Glutamatergic neuron (in vitro differentiated cells): ENCODE measurements at places on chromosomes 1 and 21.

- DNase-seq: no peak
Measured at GRCh38 chr1:247216261-247216660, 39.6 kb upstream of the VN1R5 start.

- peak; percentile 27 for DNase-seq
Measured at GRCh38 chr1:57340334-57341070, 83.4 kb downstream of the DAB1 start.

GRCh38 chr1:214494706-214495105, 56.7 kb downstream of the PTPN14 start:
- DNase-seq: no peak

DNA sequence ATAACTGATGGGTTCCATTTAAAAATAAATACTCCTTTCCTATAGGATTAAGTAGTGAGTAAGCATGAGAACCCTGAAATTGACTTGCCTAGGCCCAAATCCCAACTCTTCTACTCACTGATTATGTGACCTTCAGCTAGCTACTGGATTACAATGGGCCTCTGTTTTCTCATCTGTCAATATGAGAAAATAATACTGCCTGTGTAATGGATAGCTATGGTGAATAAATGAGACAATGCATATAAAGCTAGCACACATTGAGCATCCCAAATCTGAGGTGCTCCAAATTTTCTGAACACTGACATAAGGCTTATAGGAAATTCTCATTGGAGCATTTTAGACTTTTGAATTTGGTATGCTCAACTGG, 5.3 kb upstream of the LRRC8C start:
- no peak for DNase-seq

DNA sequence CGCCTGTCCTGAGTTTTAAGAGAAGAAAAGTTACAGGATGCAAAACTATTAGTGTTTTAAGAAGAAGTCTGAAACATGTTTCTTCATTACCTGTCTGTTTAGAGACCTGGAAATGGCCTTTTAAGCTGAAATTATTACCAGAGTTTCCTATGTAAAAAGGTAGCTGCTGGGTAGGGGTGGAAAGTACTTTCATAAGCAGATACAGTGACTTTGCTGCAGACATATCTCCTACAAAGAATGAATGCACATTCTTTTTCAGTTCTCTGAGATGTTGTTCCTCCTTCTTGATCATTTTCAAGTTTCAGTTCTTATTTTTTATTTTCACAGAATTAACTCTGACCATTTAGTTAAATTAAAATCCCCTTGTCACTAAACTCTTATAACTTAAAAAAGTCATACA, 1329.6 kb downstream of the KCNT2 start:
- no peak for DNase-seq

GRCh38 chr1:246083416-246083815, 423.7 kb downstream of the SMYD3 start:
- no peak for DNase-seq

DNA sequence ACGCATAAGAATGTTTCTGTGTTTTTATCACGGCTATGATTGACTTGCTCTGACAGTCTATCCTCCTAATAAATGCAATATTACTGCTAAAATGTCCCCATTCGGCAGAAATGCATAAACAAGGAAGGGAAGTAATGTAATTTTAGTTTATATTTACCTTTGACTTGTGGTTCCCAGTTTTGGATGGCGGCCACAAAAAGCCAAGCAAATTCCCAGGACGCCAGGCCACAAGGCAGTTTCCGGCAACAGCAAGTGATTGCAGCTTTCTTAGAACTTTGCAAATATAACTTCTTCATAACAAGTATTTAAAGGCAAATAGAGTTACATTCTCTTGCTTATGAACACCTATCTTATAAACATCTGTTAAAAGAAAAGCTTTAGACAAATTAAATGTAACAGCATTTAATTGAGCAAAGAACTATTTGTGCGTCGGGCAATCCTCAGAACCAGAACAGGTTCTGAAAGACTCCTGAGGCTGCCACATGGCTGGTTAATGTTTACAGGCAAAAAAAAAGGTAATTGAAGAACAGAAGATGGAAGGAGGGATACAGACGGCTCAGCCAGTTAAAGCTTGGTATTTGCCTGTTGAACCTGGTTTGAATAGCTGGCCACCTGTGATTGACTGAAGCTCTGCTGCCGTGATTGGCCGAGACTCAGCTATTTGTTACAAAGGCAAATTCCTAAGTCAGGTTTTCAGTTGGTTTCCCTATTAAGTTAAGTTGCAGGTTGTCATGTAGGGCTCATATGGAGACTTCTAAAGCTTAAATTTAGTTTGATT, 80.8 kb downstream of the C21orf91 start:
- no peak for DNase-seq

GRCh38 chr1:207363871-207364270, 42.4 kb downstream of the CD55 start:
- DNase-seq: no peak

GRCh38 chr1:203915811-203916210, 54.4 kb downstream of the SNRPE start:
- DNase-seq: no peak

DNA sequence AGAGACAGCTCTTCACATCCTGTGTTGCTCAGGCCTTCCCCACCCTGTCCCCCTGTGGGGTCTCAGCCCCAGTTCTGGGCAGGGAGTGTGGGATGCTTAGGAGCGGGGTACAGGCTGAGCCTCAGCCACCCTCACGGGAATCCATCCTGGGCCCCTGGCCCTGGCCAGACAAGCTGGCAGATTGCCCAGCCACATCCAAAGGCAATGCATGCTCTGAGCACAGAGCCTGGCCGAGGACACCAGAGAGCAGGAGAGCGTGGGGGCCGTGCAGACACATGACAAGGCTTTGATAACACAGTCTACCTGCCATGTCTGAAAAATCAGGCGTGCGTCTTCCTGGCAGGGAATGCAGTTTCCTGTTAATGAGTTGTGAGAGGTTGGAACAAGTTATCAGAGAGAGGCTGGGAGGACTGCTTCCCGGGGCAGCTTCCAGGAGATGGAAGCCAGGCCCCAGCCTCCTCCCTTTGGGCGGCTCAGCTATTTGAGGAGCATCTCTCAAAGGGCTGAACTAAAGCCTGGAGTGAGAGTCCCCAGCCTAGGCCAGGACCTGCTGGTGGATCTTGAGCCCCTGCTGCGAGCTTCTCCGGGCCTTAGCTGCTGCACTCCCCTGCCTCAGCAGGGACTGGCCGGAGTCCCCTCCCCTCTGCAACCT, 72.2 kb upstream of the SELENON start:
- DNase-seq: peak; percentile 39

DNA sequence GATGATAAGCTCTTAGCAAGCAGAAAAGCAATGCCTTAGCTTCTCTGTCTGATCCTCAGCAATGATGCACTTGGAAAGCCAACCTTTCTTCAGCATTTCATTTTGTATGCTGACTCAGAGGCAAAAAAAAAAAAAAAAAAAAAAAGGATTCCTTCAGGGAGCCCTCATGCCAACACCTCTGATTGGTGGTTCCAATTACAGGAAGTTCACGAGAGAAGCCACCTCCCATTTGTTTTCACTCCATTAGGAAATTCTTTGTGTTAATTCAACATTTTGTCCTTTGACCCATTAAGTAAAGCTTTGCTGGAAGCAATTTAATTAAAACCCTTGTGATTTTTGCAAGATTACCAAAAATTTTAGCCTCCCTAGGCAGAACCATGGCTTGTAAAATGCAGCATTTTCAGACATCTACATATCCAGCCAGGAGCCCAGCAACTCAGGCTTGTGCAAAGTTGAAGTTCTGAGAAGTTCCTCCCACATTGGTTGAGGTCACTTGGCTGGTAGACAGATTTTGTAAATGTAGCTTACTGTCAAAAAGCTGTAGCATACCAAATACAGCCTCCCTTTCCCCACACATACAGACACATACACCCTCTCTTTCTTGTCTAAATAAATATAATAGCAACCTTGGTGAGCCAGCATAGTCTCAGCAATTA, 27.1 kb upstream of the VTCN1 start:
- DNase-seq: no peak

- DNase-seq: no peak
Measured at GRCh38 chr1:170853302-170853701, 82.0 kb upstream of the MROH9 start.

DNA sequence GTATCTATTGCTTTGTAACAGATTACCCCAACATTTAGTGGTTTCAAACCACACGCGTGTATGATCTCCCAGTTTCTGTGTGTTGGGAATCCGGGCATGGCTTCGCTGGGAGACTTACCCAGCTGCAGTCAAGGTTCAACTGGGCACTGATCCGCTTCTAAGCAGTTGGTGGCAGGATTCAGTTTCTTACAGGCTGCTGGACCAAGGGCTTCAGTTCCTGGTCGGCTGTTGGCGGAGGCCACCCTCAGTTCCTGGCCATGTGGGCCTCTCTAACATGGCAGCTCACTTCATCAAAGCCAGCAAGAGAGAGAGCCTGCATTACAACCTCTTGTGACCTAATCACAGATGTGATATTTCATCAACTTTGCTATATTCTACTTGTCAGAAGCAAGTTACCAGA, 53.8 kb upstream of the NEK2 start:
- no peak for DNase-seq

DNA sequence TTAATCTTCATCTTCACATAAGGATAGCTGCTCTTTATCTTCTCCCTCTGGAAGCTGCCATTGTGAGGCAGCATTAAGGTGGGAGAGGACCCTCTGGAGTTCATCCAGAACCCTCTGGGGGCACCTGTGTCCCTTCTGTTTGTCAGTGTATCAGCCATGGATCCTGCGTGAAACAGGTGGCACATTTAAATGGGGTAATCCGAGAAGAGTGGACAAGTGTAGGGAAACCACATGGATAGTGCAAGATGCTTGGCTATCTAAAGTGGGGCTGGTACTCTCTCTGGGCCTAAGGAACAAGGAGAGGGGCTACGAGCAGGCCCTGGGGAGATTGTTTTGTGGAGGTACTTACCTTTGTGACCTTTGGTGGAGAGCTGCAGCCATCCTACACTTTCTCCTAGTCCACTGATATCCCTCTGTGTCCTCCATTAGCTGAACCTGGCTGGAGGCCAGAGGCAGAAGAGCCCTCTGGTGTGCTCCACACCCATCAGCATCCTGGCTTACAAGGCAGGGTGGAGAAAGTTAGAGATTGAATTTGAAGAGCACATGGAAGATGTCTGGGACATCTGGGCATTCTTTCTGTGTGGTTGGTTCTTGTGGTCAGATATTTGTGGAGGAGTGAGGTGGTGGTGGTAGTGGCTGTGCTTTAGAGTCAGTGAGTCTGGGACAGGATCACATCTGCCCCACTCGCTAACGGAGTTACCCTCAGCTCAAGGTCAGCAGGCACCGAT, 117.7 kb downstream of the FGGY start:
- DNase-seq: no peak

DNA sequence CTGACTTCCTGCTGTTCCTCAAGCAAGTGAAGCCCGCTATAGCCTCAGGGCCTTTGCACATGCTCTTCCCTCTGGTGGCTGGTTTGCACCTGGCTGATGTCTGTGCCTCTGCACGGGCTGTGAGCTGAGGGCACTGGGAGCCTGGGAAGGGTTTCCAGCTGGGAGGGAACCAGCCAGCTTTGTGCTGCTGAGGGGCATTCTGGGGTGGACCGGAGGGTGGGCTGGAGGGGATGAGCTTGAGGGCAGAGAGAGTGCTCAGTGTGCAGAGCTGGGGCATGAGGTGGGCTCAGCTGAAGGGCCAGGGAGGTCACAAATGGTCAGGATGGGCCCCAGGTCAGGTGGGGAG, 305.7 kb downstream of the MATN1 start:
- DNase-seq: no peak

DNA sequence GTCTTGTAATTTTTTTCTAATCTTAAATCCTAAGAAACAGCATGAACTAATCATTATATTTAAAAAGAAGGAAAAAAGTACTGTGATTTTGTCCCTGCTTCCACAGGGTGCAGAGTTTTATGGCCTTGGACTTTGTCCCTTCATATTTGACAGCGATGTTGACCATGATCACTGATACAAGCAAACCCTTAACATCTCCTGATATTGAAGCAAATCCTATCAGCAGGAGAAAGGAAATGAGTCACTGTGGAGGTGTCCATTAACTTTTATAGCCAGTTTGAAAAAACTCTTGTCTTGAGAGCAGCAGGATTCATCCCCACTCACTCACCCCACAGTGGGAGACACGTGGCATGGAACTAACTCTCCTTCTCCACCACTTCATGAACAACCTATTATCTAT, 5.1 kb upstream of the REG4 start:
- no peak for DNase-seq

GRCh38 chr1:12615159-12615864, 2.7 kb downstream of the DHRS3 start:
- no peak for DNase-seq

GRCh38 chr1:218634212-218634611, 289.1 kb downstream of the TGFB2 start:
- no peak for DNase-seq

DNA sequence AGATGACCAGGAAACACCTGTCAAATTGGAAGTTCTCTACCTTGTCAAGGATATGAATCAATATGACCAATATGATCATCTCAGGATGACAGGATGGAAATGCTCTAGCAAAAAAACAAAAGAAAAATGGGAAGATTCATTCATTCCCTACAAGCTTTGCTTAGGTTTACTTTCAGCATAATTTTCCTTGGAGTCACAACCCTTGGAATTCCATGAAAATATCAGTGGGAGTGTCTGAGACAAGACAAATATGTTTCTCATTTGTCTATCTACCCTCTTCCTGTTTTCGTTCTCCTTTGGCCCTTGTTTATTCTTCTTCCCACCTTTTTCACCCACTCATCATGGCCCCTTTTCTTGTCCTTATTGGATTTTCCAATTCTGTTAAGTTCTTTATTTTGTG, 50.6 kb downstream of the COLGALT2 start:
- no peak for DNase-seq
